ENCODE measurements at places on chromosomes 3 and 15.
A peak's percentile ranks its signal among the peaks of the same experiment; 100 is the strongest.

DNA sequence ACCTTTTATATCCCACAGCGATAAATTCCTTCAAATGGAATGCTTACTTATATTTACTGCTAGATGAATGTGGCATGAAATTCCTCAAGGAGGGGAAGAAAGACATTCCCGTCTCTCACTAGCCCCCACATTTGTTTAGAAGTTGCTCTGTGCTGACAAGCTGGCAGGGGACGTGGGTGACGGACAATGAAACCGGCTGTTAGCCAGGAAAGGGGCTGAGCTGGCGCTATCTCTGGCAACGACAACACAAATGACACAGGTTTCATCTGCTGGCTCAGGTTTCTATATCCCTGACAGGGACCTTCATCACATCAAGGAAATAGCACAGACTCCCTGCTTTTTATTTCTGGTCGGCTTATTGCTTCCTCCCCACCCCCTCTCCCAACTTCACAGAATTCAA lies 15.8 kb downstream of the RUVBL1 start:
- DNase-seq = no peak

GRCh38 chr3:188533612-188534357 lies 379.8 kb downstream of the LPP start:
- no peak for DNase-seq

- no peak for DNase-seq
Measured at GRCh38 chr15:63256433-63257274, 20.8 kb upstream of the APH1B start.

DNA sequence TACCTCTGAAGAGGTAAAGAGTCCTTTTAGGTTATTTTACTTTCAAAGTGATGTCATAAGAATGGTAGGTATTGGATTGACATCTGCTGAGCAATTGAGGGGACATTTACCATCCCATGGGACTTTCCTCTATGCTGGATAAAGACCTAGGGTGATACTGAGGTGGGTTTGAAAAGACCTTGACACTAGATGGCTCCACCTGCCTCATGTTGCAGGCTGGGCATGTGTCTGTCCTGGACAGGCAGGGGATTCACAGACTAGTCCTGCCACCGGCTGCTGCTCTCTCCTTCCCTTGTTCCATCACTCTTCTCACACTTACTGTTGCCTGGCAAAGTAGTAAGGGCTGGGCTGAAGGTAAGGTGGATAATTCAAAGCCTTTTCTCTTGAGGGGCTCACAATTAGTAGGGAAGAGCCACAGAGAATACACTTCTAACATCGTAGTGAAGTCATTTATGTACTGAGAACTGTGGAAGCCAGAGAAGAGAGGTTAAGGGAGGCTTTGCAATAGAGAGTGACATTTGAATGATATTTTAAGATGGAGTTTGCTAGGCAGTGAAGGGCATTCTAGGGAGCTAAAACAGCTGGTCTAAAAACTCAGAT lies 27.7 kb downstream of the TRAK1 start:
- DNase-seq = no peak

GRCh38 chr15:95252404-95252803 lies 1021.0 kb downstream of the MCTP2 start:
- DNase-seq = no peak

DNA sequence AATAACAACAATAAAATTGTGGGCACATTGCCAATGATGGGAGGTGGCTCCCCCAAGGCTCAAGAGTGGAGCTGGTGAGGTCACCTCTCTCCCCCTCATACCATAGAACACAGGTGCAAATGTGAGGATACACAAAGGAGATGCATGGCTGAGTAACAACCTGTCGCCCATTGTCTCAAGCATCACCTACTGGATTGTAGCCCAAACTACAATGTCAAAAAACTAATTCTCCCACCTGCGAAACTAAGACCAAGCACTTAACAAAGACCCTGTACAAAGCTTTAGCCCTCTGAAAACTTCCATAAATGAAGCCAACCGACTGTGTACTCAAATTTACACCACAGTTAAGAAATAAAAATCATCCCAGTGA lies 50.4 kb upstream of the IGSF11 start:
- DNase-seq = no peak

DNA sequence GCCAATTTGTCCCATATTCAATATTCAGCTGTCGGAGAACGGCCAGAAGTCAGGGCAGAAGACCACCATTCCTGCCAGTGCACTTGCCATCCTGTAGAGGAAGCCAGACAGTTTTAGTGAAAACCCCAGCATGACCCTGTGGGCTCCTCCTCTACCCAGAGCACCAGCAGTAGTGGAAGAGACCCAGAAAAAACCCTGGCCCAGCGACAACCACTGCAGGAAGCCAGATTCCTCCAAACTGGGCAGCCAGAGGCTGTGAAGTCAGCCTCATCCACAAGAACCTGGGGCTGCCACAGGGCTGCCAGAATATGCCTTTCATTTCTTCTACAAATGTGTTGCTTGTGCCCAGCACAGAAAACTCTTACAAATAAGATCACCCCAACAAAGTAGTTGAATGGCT lies 67.3 kb downstream of the HMCES start:
- DNase-seq = no peak

DNA sequence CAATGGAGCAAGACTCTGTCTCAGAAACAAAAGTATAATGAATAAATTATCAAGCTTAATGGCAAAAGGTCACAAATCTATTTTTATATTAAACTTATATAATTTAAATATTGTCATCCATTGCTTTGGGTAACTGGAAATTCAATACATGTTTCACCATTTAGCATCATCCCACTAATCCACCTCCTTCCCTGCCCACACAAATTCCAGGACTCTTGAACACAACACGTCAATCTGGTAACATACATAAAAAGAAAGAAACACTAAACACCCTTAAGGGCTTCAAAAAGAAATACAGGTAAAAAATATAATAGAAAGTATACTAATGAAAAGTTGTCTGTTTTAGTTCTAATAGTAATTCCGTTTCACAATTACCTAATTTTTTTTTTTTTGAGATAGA lies 149.4 kb downstream of the STAG1 start:
- DNase-seq = no peak

- no peak for DNase-seq
Measured at GRCh38 chr3:138949445-138950005, 2.5 kb downstream of the FOXL2NB start.

GRCh38 chr15:96177279-96177678 lies 153.2 kb upstream of the NR2F2 start:
- no peak for DNase-seq

- no peak for DNase-seq
Measured at GRCh38 chr3:99862208-99862607, 44.5 kb downstream of the CMSS1 start.

- no peak for DNase-seq
Measured at GRCh38 chr15:31346367-31347066, 19.9 kb downstream of the KLF13 start.

DNA sequence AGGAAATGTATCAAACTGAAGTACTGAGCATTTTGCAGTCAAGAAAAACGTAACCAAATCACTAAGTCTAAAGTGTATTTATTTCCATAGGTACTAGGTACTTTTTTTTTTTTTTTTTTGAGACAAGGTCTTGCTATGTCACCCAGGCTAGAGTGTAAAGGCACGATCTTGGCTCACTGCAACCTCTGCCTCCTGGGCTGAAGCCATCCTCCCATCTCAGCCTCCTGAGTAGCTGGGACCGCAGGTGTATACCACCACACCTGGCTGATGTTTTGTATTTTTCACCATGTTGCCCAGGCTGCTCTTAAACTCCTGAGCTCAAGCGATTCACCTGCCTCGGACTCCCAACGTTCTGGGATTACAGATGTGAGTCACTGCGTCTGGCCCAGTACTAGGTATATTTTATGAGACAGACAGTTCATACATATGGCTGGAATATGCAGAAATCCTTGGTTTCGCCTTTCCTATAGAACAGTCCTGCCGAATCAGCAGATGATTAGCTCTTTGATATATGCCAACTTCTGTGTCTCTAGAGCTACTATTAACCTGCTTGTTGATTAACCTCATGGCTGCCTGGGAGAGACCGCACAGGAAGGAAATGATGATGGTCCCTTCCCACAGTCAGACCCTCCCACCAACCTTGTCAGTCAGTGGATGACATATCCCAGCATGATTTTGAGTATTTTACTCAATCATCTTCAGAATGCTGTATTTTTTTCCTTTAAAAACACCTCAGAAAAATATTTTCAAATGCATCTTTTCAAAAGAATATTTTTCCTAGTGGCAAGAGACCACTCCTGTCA lies 32.3 kb downstream of the TMOD3 start:
- peak; percentile 64 for DNase-seq

- DNase-seq = no peak
Measured at GRCh38 chr3:49387721-49388120, 24.1 kb downstream of the RHOA start.

DNA sequence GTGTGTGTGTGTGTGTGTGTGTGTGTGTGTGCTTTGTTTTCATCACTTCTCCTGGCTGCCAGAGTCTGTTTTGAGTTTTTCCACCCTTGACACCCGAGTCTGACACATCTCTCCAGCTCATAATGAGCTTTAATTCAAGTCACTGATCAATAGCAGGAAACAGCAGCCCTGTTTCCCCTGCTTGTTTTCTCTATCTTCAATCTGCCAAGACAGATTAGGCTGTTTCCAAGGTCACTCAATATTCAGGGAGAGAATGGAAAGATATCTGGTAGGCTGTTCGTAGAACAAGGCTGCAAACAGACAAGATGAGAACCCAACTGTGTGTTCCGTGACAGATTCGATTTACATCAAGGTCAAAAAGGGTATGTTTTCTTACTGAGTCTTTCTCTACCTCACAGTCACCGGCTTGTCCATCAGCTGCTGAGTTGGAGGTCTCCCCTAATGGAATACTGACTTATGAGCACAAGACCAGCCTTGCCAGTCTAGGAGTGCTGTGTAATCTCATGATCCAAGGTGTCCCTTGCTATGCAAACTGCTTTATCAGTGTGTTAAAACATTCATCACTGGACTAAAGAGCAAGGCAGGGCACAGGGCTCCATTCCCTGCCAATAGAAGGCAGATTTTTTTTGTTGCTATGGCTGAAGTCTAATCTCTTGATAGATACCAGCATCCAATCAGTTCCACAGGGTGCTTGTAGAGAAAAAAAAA lies 187.9 kb upstream of the LMCD1 start:
- DNase-seq = no peak

DNA sequence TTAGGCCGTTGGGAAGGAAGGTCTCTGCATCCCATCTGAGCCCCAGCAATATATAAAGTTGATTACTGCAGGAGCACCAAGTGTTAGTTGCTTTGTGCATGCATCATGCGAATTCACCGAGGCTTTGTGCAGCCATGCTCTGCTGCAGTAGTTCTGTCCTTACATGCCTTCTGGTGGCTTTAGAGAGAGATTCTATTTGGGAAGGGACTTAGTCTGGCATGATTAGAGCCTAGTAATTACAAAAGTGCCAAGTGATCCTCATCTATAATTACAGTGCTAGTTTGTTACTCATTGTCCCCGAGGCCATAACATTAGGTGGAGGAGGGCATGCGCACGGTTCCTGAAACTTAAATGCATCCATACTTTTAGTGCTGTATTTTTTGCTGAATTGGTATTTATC lies 353.6 kb downstream of the CNTN4 start:
- DNase-seq = no peak

GRCh38 chr15:31440754-31441311 lies 114.2 kb downstream of the KLF13 start:
- peak; percentile 67 for DNase-seq

DNA sequence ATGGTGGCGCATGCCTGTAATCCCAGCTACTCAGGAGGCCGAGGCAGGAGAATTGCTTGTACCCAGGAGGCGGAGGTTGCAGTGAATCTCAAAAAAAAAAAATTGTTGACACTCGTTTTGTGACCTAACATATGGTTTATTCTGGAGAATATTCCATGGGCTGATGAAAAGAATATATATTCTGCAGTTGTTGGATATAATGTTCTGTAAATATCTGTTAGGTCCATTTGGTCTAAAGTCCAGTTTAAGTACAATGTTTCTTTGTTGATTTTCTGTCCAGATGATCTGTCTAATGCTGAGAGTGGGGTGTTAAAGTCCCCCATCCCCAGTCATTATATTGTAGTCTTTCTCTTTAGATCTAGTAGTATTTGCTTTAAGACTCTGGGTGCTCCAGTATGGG lies 15.6 kb downstream of the IL20RB start:
- DNase-seq = no peak

DNA sequence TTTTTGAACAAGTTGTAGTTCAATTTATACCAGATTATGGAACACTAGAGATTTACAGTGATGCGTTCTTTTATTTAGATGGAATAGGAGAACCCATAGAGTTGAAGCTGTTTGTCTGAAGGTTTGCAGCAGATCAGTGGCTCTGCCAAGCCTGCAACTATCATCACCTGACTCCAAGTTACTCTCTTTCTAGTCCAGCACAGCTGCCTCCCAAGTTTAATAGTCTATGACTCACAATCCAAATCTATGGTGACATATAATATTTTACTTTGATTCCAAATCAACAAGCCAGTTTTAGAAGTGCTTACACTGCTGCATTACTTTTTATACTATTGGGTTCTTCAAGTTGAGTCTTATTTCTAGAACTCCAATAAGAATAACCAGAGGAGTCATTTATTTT lies 400.4 kb downstream of the LPP start:
- no peak for DNase-seq

- DNase-seq = no peak
Measured at GRCh38 chr3:11187681-11188080, 33.4 kb downstream of the HRH1 start.

DNA sequence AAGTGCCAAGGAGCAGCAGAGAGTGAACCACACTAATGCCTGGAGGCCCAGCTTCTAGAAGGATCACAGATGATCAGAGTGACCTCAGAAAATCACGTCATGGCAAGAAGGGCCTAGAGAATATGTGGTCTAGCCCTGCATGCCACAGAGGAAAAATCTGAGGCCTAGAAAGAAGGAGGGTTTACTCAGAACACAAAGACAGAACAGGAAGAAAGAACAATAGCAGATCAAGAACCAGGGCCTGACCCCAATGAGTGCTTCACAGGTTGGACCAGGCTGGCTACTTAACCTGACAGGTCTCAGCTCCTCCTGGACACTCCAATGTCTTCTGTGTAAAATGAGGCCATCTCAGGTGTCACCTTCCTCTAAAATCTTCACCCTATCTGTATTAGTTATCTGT lies 14.2 kb downstream of the RAB6B start:
- DNase-seq = no peak

GRCh38 chr3:182323898-182324297 lies 469.4 kb upstream of the ATP11B start:
- no peak for DNase-seq

- DNase-seq = no peak
Measured at GRCh38 chr3:37137516-37137915, 36.9 kb downstream of the LRRFIP2 start.

GRCh38 chr3:184228376-184229137 lies 828 bp upstream of the VWA5B2 start:
- no peak for DNase-seq

Data from CD4-positive, alpha-beta T cell treated with Interleukin-17A for 4 hours (primary cell).